Esophagus mucosa (tissue), 1 donor: ENCODE measurements at places on chromosomes 12 and 14.

DNA sequence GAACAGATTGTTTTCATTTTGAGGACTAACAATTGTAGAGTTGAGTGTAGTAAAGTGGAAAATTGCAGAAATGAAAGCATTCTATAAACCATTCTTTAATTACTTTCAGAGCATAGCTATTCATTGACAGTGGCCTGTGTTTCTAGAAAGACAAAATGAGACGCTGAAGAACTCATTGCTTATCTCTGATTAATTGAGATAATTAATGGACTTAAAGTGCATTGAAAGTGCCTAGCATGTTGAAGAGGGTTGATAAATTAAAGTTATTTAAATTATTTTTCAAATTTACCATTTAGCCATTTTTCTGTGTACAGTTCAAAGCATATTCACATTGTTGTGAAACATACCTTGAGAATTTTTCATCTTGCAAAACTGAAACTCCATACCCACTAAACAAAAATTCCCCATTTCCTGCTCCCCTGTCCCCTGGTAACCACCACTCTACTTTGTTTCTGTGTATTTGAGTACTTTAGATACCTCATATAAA, 57.4 kb downstream of the DAAM1 start:
- ATAC-seq = no peak

- no peak for ATAC-seq
Observed at GRCh38 chr12:66697404-66697803, 18.5 kb upstream of the GRIP1 start.

DNA sequence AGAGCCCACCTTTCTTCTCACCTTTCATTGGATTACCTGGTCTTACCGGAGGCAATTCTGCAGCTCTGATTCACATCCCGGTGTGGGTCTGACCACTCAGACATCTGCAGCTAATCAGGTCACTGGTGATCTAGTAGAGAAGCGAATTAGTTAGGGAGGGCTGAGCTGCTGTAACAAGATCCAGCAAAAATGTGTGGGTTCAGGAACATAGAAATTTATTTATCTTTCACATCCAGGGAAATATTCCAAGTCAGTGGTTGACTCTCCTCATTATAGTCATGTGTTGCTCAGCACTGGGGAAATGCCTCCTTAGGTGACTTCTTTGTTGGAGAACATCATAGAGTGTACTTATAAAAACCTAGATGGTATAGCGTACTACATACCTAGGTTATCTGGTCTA, 218.7 kb upstream of the PELI2 start:
- no peak for ATAC-seq

GRCh38 chr12:57838594-57839302, 7.8 kb downstream of the CTDSP2 start:
- ATAC-seq = peak; percentile 14
